ENCODE measurements at places on chromosomes 2 and 18. TPM values are rescaled to one million over a fixed set of nuclear protein-coding genes. Genes with fewer than 3 reads are reported as not detected.

GRCh38 chr2:229417176-229417575 lies 146.1 kb upstream of the PID1 start:
- DNase-seq, result no peak

- no peak for DNase-seq
Observed at GRCh38 chr18:9616049-9616448, 1.7 kb upstream of the PPP4R1 start.

- no peak for DNase-seq
Observed at GRCh38 chr2:46337208-46337994, 40.2 kb downstream of the EPAS1 start.

DNA sequence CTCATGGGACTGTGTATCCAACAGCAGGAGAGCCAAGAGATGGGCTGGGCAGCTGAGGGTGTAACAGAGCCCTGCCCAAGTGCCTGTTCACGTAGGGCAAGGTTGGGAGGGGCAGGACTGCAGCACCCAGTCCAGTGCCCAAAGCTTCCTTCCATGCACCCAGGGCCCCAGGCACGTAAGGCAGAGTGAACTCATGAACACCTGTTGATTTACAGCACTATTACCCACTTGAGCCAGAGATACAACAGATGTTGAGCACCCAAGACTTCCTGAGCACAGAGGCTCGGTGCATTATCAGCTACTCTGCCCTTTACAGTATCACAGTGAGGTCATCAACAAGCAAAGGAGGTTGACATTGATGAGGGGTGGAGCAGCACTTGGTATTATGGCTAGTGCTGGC lies 50.2 kb upstream of the FHL2 start:
- DNase-seq, result peak; percentile 92

GRCh38 chr2:222982010-222982908 lies 69.7 kb upstream of the KCNE4 start:
- DNase-seq, result no peak

DNA sequence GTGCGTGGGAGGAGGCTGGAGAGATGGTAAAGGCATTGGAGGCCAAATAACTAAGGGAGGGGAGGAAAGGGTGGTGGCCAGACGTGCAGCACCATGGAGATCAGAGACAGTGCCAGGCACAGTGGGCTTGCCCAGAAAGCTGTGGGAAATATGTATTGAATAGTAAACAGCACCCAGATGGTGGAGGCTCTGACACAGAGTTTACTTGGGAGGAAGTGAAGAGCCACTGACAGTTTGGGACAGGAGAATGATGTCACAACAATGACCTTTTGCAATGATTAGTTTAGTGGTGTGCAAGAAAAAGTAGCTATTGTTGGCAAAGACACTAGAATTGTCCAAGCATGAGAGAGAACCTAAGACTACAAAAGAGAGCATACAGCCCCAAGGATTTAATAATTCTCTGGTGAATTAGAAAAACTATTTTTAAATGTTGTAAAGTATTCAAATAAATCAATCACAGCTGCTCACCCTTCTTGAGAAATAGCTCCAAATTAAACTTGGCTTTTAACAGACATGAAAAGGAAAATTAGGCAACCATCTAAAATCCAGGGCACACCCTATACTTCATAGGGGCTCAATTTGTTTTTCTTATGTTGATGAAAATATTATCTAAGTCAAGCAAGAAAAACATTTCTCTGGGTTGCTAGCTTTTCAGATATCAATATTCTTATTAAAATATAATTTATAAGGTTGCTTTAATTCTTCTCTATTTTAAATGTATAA lies 458.7 kb upstream of the HNRNPA3 start:
- no peak for DNase-seq

GRCh38 chr2:175007510-175007909 lies 2.3 kb upstream of the CHN1 start:
- no peak for DNase-seq

DNA sequence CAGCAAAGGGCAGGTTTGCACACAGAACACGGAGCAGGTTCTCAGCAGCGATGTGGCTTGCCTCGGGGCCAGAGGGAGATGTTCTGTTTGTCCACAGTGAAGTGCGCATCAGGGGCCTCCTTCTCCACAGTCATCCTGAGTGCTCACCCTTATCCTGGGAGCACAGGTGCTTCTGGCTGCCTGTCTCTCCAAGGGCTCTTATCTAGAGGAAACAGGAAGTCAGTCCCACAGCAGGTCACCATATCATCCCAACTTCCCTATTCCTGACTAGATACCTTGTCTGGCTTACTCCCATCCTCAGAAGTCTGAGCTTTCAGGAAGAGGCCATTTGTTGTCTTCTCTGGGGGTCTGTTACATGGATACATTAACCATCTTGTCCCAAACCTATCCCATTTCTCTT lies at the start of gene CD207:
CD207 (minus strand) TSS at position 174 of the 400 bp plus-strand sequence; CDS start at position 134, 40 bp downstream.
- DNase-seq, result no peak

GRCh38 chr2:126495189-126495588 lies 160.8 kb upstream of the GYPC start:
- no peak for DNase-seq

Gene EFR3B
- total RNA-seq, result 2.5 TPM

Gene SLC9A4
- 0.34 TPM for total RNA-seq

Gene MC4R
- total RNA-seq, result not detected

Gene POTEJ
- 0.08 TPM for total RNA-seq

Gene MAP3K19
- total RNA-seq, result not detected

Gene TMEM17
- 0.46 TPM for total RNA-seq
